Lung (tissue), 17 donors: ENCODE measurements at places on chromosomes 7 and 10. TPM values are rescaled to one million over a fixed set of nuclear protein-coding genes. Genes with fewer than 3 reads are reported as not detected.

DNA sequence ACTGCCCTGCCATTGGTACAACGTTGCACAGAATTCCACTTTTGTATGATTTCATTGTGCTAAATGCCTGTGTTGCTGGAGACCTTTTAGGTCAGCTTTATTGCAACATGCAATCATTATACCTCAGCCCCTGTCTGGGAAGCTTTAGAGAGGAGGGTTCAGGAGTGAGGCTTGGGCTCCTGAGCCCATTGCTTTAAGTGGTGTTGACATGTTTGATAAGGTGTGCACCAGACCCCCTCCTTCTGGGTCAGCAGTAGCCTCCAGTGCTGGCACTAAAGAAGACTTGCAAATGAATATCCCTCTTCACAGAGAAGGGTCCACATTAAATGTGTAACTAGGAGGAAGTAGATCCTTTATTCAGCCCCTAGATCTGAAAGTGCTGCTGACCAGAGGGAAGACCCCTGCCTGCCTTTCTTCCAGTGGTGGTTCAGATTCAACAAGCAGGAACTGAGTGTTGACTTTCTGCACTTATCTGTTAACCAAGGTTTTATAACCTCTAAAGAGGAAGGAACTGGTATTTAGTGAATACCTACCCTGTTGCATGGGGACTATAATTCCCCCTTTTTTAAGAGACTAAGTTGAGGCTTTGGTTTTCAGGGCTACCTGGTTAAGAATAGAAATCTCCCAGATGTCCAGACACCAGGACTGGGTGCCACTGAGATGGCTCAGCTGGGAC, 369.4 kb upstream of the IGFBP3 start:
- peaks cover 3% of the 10 kb centered on the region for H3K4me1 ChIP-seq
- H3K36me3 ChIP-seq: no peaks in the 10 kb centered on the region
- no peak for DNase-seq
- H3K27me3 ChIP-seq: no peaks in the 10 kb centered on the region
- H3K27ac ChIP-seq: no peak overlapping the region

The SPACDR gene
- 0.83 TPM for total RNA-seq

The CCDC172 gene
- total RNA-seq: not detected

The HABP2 gene
- total RNA-seq: 1.3 TPM

DNA sequence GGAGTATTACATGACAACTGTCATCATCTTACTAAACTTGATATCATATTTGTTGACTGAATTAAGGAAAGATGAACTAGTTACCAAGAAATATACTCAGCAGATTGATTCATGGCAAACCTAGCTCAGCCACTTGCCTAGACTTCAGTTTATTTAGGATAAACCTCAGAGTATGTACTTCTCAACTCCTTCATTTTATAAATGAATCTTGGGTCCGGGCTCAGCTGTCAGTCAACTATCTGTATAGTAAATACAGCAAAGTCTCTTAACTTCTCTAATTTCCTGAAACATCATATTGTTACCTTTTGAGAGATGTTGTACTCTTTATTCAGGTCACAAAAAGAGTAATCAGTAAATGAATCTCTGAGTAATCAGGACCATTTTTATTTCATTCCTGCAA, 211.0 kb upstream of the KLF14 start:
- no peaks in the 10 kb centered on the region for H3K27me3 ChIP-seq
- no peak overlapping the region for H3K27ac ChIP-seq
- DNase-seq: no peak
- peaks cover 3% of the 10 kb centered on the region for H3K4me1 ChIP-seq

GRCh38 chr10:85784792-85785191, 581.8 kb downstream of the GRID1 start:
- DNase-seq: no peak
- H3K4me1 ChIP-seq: no peaks in the 10 kb centered on the region
- H3K27ac ChIP-seq: no peak overlapping the region
- H3K36me3 ChIP-seq: no peaks in the 10 kb centered on the region
- no peak overlapping the region for H3K4me3 ChIP-seq
- no peaks in the 10 kb centered on the region for H3K27me3 ChIP-seq

The VSIR gene
- 114 TPM for total RNA-seq

The NPY4R2 gene
- 2.9 TPM for total RNA-seq

The ADAM22 gene
- total RNA-seq: 17.7 TPM

- no peak overlapping the region for H3K27ac ChIP-seq
- H3K36me3 ChIP-seq: no peaks in the 10 kb centered on the region
- no peaks in the 10 kb centered on the region for H3K27me3 ChIP-seq
- H3K4me3 ChIP-seq: no peak overlapping the region
- no peak for DNase-seq
Observed at GRCh38 chr7:72080341-72080766, 331.8 kb downstream of the CALN1 start.

GRCh38 chr7:99235925-99236324, 28.0 kb upstream of the KPNA7 start:
- peaks cover 1% of the 10 kb centered on the region for H3K4me1 ChIP-seq
- DNase-seq: no peak
- H3K4me3 ChIP-seq: no peak overlapping the region
- no peak overlapping the region for H3K27ac ChIP-seq
- no peaks in the 10 kb centered on the region for H3K36me3 ChIP-seq

DNA sequence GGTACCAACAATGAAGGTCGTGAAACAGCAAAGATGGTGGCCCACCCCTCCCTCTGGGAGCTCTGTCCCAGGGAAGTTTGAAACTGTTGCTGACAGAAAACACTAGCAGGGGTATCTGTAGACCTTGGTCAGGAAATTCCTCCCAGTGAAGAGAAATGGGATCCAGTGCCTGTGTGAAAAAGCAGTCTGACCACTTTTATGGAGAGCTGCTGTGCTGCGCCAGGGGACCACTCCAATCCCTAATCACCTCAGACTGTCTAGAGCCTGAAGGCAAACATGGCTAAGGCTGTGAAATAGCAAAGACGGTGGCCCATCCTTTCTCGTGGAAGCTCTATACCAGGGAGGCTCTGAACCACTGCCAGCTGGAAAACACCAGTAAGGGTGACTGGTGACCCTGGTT, 38.3 kb upstream of the TMEM140 start:
- no peaks in the 10 kb centered on the region for H3K27me3 ChIP-seq
- no peak overlapping the region for H3K27ac ChIP-seq
- H3K4me3 ChIP-seq: no peak overlapping the region
- H3K4me1 ChIP-seq: no peaks in the 10 kb centered on the region
- DNase-seq: peak; percentile 60

GRCh38 chr10:43181146-43181545, 42.9 kb downstream of the CSGALNACT2 start:
- no peak overlapping the region for H3K4me3 ChIP-seq
- H3K36me3 ChIP-seq: peaks cover 22% of the 10 kb centered on the region
- DNase-seq: no peak

- no peak for DNase-seq
- no peaks in the 10 kb centered on the region for H3K36me3 ChIP-seq
- peaks cover under 1% of the 10 kb centered on the region for H3K27me3 ChIP-seq
- no peak overlapping the region for H3K27ac ChIP-seq
Observed at GRCh38 chr10:102467318-102467717, 16.0 kb upstream of the C10orf95 start.

DNA sequence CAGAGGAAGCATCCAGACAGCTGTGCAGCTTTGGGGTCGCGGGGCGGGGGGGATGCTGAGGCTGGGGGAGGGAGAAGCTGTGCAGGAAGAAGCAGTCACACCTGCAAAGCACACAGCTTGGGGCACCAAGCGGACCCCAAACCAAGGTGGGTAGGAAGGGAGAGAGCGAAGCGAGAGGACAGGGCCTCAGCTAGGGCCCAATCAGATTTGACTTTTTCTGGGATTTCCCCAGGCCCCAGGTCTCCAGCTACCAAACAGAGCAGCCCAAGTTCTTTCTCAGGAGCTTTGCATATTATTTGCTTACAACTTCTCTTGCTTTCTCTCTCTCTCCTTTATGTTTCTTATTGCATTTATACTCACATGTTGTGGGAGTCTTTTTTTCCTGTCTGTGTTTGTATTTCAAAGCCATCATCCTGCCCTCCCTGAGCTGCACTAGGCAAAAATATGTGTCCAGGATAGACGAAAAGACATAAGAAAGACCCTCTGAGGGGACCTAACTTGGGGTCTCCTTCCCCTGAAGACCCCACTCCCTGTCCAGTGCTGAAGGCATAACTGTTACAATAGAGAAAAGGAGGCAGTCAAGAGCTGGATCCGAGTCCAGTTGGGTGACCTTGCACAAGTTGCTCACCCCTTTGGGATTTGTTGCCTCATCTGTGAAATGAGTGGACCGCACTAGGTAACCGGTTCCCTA, 50.6 kb upstream of the SMNDC1 start:
- H3K27me3 ChIP-seq: peaks cover 12% of the 10 kb centered on the region
- H3K36me3 ChIP-seq: no peaks in the 10 kb centered on the region
- no peak for DNase-seq
- no peak overlapping the region for H3K27ac ChIP-seq

DNA sequence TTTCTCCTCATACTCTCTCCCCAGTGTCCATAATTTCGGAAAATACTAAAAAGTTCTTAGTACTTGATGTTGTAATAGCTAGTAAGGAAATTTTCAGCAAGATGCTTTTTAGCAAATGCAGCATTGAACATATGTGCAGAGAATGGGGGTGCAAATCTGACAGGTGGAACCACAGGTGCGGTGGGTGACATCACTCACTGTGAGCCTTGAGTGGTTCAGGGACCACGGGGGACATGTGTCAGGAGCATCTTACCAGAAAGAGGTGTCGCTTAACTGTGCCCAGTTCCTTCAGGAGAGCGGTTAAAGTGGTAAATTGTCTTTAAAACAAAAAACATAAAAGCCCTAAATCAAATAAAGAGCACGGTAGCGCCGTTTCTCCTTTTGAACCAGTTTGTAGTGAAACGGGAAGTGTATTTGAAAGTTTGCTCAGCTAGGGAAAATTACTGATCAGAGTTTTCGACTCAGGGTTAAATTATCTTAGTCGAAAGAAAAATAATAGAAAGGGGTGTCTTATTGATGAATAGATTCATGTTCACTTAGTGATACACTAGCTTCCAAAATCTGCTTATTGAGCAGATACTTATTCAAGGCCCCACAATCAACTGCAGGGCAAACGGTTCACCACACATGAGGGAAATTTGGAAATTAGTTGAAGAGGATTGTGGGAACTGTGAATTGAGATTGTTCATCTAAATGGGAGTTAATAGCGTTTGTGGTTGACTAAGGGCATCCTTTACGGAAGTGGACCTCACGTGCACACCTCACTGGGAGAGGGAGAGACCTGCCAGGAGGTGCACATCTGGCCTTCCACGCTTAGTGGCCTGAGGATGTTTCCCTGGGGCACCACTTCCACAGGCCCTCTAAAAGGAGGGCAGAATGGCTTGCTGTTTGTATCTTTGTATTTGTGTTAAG, 12.7 kb downstream of the CUL1 start:
- H3K27ac ChIP-seq: no peak overlapping the region
- no peaks in the 10 kb centered on the region for H3K36me3 ChIP-seq
- no peak overlapping the region for H3K4me3 ChIP-seq
- H3K27me3 ChIP-seq: no peaks in the 10 kb centered on the region

The GRM8 gene
- not detected for total RNA-seq

The CCNY gene
- total RNA-seq: 63.0 TPM

The GRID1 gene
- total RNA-seq: 1.9 TPM

DNA sequence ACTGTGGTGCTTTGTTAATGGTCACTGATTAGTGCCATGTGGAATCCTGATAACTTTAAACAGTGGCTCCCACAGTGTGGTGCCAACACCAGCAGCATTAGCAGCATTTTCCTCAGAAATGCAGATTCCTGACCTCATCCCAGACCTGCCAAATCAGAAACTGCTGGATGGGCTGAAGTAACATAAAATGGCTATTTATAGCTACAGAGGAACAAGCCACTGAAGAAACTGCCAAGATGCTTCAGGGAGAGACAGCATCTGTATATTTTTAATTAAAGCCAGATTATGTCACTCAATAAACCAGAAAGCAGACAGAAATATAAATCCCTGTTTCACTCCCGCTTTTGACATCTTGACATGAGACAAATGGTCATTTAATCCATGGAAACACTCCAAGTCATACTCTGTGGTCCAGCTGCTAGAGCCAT, 178.5 kb downstream of the AMPH start:
- H3K4me3 ChIP-seq: no peak overlapping the region
- no peaks in the 10 kb centered on the region for H3K27me3 ChIP-seq
- H3K36me3 ChIP-seq: no peaks in the 10 kb centered on the region

The PRF1 gene
- total RNA-seq: 9.4 TPM

The CYP2C19 gene
- total RNA-seq: not detected

DNA sequence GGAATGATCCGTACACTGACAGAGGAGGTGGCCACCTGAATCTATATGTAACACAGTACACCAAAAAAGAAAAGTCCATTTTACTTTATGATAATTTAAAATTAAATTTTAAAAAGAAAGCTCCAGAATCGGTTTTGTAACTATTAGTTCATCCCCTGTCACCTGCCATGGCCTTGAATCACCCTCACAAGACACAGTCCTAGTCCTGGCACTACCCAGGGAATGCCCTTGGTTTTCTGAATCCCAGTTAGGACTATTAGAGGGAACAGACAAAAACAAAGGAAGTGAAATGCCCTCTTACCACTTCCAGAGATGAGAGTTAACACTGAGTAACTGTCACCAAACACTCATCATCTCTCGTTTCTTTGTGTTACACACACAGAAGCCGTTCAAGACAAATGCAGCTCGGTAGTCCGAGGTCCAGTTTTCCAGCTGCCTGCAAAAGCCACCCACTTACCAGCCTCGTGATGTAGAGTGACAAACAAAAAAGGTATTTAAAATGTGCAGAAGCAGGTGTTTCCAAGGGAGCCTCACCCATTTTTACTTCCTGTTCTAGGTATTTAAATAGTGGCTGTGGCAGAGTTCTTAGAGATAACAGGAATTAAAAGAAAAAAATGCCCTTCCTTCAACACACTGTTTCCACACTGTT, 6.1 kb downstream of the PTPRN2 start:
- H3K4me1 ChIP-seq: no peaks in the 10 kb centered on the region
- H3K4me3 ChIP-seq: no peak overlapping the region
- H3K27me3 ChIP-seq: peaks cover 27% of the 10 kb centered on the region
- H3K36me3 ChIP-seq: no peaks in the 10 kb centered on the region
- H3K27ac ChIP-seq: no peak overlapping the region

DNA sequence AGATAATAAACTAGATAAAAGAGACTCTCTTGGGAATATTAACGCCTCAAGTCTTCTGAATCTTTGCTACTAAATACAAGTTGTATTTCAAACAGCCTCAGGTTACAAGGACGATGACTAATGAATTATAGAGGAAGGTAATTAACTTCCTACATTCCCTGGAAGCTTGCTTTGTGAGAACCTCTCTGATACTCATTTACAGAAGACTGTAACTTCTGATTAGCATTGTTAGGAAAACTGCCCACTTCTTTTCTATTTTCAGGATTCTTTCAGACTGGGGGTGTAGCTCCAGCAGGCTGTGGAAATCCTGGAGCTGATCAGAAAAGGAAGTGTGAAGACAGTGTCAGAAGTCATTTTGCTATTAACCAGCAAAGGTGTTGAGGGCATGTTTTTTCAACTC, 316.7 kb upstream of the NPSR1 start:
- no peak for DNase-seq
- no peaks in the 10 kb centered on the region for H3K27me3 ChIP-seq
- H3K36me3 ChIP-seq: no peaks in the 10 kb centered on the region

The LIPK gene
- not detected for total RNA-seq

The SDHAF3 gene
- 15.8 TPM for total RNA-seq

The SEMA3A gene
- 9.4 TPM for total RNA-seq
